ENCODE measurements at places on chromosomes 16 and 17. TPM values are rescaled to one million over a fixed set of nuclear protein-coding genes. Genes with fewer than 3 reads are reported as not detected.

The GAN gene
- 13.6 TPM for total RNA-seq

The KRT36 gene
- not detected for total RNA-seq

The CCR7 gene
- total RNA-seq, result 1.9 TPM

The SECTM1 gene
- 29.1 TPM for total RNA-seq

The KCTD19 gene
- not detected for total RNA-seq

The VASN gene
- 4.1 TPM for total RNA-seq

The TSPAN10 gene
- total RNA-seq, result 0.32 TPM
